ENCODE measurements at places on chromosomes 6 and 20.

GRCh38 chr20:32605167-32605656, 20.1 kb upstream of the NOL4L start:
- no peak for DNase-seq

DNA sequence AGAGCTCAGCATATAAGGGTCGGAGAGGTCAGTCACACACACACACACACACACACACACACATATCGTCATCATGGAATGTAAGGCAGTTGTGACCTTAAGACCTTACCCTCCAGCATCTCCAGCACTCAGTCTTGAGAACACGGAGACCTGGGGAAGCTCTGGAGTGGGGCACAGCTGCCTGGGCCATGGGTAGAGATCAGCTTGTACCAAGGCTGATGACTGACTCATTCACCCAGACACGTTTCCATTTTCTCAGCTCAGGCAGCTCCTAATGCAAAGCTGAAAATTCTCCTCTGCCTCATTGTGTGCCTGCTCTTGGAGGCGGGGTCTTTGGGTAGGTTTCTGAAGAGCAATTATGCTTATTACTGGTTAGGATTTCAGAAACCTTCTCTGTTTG, 38.3 kb upstream of the PDYN start:
- DNase-seq, result no peak

DNA sequence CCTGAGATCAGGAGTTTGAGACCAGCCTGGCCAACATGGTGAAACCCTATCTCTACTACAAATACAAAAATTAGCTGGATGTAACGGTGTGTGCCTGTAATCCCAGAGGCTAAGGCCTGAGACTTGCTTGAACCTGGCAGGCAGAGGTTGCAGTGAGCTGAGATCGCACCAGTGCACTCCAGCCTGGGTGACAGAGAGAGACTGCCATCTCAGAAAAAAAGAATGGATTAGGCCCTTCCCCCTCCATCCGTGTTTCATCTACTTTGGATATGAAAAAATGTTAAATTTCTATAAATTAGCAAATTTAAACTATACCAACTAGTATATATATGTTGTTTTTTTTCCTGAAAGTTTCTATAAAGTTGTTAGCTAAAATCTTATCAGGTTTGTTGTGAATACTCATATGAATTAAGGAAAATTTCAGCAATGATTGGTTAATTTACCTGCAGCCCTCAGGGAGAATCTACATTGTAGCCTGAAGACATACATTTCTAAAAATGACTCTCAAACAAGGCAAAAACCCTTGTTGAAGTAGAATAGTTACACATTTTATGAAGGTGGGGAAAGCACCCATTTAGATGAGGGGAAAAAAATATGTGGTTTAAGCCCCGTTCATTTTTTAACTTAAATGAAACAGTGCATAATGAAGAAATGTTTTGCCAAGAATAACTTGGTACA, 120.9 kb downstream of the TIAM2 start:
- DNase-seq, result no peak

GRCh38 chr6:24721461-24722215, 2.7 kb upstream of the C6orf62 start:
- DNase-seq, result no peak

DNA sequence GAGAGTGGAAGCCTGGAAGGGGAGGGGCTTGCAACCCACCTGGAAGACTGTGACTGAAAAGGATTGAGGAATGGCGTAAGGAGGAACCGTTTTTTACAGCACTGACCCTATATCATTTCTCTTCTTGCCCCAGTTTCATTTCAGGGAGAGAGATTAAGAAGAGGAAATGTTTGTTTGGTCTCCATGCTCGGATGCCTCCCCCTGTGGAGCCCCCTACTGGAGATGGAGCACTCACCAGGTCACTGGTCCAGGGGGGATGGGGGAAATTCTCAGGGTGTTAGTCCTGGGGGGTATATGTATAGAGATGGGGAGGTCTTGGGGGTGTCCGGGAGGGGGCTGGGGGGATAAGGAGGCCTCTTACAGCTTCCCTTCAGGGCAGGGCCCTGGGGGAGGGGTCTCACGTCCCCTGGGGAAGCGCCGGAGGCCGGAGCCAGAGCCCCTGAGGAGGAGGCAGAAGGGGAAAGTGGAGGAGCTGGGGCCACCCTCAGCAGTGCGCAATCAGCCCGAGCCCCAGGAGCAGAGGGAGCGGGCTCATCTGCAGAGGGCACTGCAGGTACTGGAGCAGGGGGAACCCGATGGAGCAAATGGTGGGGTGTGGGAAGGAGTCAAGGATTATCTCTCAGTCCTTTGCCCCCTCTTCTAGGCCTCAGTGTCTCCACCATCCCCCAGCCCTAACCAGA, 3.2 kb downstream of the CUTA start:
- no peak for DNase-seq

DNA sequence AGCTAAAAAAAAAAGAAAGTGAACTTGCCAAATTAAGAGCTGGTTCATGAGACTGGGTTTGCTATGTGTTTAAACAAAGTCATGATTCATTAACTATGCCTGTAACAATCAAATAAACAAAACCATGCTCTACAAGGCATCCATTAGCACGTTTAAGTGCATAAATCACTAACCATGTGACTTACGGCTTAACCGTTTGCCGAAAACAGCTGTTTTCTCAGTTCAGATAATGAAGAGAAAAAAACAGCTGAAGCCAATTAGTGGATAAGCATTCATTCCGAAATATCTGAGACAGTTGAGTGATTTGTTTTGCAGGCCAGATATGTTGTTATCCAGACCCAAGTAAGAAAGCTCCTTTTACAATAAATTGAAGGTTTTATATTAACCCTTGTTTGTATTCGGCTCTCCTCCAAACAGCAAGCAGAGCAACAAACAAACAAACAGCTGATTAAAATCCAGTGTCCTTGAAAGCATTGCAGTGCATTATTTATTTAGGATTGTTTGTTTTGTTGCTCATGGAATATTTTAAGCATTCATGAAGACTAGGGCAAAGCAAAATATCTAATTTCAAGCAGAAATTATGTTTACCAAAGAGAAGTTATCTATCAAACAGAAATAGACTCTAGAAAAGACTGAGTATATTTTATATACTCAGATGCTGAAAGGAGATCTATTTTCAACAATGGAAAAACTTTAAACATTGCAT, 343.5 kb downstream of the RFPL4B start:
- DNase-seq, result no peak

DNA sequence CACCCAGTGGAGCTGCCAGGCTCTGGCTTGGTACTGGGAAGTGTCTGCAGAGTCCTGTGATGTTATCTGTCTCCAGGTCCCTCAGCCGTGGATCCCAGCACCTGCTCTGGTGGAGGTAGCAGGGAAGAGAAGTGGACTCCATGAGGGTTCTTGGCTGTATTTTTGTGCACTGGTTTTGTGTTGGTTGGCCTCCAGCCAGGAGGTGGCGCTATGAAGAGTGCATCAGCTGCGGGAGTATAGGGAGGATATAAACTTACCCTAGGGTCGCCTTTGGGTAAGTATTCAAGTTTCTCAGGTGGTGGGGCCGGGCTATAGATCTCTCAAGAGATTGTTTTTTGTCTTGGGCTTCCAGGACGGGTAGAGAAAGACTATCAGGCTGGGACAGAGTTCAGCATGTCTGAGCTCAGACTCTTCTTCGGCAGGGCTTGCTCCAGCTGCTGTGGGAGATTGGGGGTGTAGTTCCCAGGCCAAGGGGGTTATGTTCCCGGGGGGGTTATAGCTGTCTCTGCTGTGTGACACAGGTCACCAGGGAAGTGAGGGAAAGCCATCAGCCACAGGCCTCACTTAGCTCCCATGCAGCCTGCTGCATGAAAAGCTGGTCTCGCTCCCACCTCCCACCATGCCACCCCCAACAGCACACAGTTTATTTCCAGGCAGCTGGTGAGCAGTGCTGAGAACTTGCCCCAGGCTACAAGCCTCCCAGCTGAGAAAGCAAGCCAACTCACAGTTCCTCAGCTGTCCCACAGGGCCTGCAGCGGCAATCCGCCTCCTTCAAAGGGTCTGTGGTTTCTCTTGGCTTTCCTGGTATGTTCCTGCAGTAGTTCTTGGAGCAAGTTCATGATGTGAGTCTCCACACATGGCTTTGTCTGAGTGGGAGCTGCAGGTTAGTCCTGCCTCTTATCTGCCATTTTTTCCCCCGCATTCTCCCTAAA, 115.7 kb downstream of the AIG1 start:
- DNase-seq, result no peak

- DNase-seq, result no peak
These were observed 8.0 kb downstream of the RNF217 start for GRCh38 chr6:124970243-124970642.

GRCh38 chr6:133136177-133136880, 104.8 kb upstream of the EYA4 start:
- DNase-seq, result no peak

DNA sequence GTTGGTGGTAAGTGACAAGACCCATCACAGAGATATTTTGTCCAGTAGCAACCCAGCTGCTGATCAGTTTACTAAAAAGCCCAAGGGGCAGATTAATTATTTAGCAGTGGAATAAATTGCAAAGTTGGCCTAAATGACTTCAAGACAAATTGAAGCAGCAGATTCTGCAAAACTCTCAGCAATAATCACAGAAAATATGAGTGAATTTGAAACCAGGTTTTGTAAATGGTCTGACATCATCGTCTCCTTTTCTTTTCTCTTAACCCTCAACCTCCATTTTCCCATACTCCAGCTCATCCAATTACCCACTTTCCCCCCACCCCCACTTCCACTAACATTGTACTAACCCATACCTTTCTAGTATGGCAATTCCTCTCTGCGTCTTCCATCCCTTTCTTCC, 11.3 kb upstream of the PTPRK start:
- no peak for DNase-seq

DNA sequence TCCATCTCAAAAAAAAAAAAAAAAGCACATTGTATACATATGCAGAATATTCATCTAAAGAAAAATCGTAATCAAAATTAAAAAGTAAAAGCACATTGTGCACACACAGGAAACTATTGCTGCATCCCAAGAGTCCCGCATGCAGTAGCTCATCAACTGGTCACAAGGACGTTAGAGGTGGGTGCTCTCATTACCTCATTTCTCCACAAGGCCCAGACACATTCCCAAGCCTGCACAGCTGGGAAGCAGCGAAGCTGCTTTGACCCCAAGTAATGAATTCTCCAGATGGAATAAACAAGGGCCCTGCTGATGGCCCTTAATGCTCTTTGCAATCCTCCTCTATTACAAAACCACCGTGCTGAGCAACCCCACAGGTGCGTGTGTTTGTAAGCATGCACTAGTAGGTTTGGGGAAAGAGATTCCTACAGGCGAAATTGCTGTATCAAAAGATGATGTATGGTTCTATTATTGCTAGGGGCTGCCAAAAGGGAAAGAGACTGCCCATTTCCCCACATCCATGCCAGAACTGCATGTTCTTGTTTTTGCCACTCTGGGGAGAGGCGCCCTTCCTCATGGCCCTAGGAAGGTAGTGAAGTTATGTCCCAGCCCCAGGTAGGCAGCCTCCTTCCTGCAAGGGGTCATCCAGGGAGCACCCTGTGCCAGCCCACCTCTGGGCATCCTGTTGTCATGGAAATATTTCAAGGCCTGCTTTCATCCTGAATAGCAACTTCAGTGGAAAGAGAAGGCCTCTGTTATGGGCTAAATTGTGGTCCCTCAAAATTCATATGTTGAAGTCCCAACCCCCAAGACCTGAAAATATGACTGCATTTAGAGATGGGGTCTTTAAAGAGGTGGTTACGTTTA, 34.6 kb upstream of the PTGIS start:
- DNase-seq, result no peak

DNA sequence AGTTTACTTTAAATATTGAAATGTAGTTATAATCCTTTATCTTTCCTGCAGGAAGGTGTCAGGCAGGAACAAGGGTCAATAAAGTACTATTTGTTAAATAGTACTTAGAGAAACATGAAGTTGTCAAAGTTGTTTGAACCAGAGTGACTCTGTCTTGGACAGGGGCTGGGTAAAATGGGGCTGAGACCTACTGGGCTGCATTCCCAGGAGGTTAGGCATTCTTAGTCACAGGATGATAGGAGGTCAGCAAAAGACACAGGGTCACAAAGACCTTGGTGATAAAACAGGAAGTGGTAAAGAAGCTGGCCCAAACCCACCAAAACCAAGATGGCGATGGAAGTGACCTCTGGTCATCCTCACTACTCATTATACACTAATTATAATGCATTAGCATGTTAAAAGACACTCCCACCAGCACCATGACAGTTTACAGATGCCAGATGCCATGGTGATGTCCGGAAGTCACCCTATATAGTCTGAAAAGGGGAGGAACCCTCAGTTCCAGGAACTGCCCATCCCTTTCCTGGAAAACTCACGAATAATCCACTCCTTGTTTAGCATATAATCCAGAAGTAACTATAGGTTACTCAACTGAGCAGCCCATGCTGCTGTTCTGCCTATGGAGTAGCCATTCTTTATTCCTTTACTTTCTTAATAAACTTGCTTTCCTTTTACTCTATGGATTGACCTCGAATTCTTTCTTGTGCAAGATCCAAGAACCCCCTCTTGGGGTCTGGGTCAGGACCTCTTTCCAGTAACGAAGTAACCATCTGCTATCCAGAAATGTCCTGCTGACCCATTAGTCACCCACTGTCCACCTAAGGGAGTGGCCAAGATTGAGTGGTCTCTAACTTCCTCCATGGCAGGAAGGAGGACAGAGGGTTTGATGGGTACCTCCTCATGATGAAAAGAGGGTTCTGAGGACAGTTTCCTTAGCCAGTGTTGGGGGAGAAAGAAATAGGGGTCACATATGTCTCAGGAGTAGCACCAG, 19.6 kb downstream of the SLC22A2 start:
- no peak for DNase-seq

DNA sequence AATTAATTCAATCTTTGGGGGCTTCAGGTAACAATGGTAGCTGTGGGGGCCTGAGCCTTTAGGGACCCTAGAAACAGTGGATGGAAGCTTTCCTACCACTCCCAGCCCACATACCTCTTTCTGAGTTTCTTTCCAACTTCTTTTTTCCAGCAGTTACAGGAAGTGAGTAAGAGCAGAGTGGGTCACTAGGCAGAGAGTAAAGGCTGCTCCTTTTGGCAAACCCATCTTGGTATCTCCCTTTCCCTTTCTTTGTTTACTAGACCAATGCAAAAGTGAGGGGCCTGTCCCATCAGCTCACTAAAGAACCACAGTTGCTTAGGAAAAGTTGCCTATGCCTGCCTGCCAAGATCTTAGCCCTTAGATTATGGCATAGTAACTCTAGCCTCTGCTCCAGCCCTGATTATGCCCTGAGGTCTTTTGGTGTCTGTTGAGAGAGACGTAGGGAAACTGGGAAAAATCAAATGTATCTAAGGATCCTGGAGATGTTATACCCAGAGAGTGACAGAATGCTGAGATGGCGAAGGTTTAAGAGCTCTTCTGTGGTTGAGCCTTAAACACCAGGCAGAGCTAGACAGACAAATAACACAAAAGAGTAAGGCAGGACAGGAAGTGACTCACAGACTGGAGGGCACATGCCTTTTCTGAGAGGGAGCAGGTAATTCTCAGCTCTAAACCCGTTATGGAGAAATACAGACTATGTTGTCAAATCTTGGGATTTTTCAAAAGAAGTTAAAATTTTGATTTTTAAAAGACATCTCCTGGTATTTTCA, 31.3 kb downstream of the TRMT6 start:
- DNase-seq, result no peak
